Fibroblast of pulmonary artery (primary cell): ENCODE measurements at places on chromosomes 1 and 21.

DNA sequence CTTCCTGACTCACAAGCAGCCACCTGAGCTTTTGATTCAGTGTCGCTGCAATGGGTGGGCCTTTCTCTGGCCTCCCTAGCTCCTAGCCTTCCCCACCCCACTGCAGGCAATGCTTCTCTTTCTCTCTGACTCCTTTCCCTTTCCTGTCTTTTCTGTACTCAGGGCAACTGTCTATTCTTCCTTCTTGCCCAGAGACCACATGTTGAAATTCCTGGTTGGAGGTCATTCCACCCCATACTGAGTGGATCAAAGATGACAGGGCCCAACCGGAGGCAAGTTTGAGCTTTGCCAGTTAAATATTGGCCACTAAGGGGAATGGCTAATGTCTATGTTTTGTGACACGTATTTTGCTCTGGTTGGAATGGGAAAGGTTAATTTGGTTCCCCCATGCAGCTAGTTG is 65.2 kb upstream of the ARID1A start:
- no peak for DNase-seq

DNA sequence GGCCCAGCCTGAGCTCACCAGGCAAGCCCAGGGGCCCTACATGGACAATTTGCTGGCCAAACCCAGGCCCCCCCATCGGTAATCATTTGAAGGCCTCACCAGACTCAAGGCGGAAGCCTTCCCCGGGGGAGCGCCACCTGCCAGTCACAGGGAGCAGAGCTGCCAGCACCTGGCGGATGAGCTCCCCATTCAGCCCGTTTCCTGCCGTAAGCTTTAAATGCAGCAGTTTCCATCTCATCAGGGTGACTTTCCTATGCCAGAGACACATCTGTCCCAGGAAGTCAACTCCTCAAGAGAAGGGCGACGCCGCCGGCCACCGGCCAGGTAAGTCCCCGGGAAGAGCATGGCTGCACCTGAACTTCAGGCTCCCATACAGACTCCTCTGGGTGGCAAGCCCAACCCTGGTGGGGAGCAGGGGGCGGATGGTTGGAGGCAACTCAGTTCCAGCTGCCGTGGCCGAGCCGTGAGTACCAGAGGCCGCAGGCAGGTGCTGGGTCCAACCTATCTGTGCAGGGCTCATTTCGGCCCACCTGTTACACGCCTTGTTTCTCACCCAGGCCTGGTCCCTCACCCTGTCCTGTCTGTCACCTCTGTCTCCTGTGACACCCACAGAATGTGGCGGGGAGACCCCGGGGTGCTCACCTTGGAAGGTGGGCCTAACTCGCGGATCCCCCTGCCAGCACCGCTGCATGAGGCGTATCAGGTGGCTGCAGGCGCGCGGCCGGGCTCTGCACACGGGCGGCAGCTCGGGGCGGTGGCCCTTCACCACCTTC is 20.7 kb downstream of the RIPK4 start:
- no peak for DNase-seq

- no peak for DNase-seq
Measured at GRCh38 chr1:154222518-154222917, 1.8 kb downstream of the UBAP2L start.

DNA sequence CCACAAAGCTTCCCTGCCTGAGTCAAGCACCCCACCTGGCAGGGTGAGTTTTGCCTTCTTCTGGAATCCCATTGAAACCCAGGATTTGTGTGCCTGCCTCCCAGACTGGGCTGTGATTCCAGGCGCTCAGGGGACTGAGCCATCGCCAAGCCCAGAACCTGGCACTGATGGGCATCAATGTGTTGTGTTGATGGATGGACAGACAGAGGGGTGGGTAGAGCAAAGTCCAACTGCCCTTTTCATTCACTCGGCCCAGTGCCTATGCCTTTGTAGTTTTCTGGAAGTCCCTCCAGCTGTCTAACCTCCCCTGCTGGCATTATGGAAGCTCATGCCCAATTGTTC is 66.0 kb upstream of the LAPTM5 start:
- no peak for DNase-seq

GRCh38 chr1:28934676-28935075 is 20.3 kb downstream of the EPB41 start:
- DNase-seq: no peak

- no peak for DNase-seq
Measured at GRCh38 chr1:244187310-244187709, 136.2 kb downstream of the ZBTB18 start.

DNA sequence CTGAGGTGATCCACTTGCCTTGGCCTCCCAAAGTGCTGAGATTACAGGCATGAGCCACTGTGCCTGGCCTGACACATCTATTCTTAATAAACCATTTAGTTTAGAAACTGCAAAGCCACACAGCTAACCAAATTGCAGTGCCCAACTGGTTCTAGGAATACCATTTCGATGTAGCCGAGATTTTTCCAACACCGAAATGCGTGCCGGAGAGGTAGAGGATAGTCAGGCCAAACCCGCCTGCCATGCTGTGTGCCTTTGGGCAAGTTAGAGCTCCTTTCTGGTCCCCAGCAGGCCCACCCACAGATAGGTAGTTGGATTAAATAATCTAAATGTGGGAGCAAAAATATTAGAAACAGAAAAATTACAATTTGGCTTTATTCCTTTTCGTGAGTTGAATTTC is 254.4 kb downstream of the FOXD2 start:
- no peak for DNase-seq
